NCI-H226 (cell line): ENCODE measurements at places on chromosomes 7 and 10.

DNA sequence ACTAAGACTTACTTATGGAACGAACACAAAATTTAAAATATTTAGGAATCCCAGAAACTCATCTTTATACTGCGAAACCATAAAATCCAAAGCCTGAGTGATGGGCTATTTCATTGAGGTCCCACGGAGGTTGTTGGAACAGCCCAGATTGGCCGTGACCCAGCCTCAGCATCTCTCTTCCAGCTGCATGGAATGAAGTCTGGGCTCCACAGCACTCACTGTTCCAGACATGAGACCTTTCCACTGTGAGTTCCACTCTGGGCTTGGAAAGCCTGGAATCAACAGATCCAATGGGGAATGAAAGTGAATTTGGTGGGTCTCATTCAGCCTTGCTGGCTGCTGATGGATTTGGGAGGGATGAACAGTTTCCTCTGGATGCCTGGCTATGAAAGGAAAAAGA lies 184.9 kb downstream of the EMX2 start:
- DNase-seq = no peak

DNA sequence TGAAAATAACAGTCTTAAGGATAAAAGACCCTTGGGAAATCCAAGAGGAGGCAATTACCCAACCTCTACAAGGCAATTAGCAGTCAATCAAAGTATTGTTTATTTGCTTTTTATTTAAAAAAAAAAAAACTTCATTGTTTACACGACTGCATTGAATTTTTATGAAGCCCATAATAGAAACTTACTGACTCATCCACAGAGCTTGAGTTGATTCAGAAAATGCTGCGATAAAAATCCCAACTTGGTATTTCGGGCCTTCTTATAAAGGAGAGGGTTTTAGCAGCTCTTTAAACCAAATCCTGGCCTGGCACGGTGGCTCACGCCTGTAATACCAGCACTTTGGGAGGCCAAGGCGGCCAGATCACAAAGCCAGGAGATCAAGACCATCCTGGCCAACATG lies 69.2 kb upstream of the PALS2 start:
- no peak for DNase-seq

GRCh38 chr7:31126976-31127375 lies 74.9 kb downstream of the ADCYAP1R1 start:
- DNase-seq = no peak

- DNase-seq = peak; percentile 97
Measured at GRCh38 chr7:140059273-140060242, 3.2 kb downstream of the PARP12 start.

DNA sequence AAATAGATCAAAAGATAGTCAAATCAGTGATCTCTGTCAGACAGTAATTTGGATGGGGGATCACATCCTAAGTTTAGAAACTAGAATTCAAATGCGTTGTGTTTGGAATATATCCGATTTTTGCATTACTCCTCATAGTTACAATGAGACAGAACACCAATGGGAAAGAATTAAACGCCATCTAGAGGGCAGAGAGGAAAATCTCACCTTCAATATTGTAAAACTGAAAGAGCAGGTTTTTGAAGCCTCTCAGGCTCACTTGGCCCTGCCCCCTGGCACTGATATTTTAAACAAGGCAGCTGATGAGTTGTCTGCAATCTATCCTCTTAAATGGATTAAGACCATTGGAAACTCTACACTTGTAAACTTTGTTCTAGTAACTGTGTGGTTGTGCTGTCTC lies 17.7 kb downstream of the FRG2B start:
- DNase-seq = no peak
